GM19239 (cell line): ENCODE measurements at places on chromosomes 5 and 9.

DNA sequence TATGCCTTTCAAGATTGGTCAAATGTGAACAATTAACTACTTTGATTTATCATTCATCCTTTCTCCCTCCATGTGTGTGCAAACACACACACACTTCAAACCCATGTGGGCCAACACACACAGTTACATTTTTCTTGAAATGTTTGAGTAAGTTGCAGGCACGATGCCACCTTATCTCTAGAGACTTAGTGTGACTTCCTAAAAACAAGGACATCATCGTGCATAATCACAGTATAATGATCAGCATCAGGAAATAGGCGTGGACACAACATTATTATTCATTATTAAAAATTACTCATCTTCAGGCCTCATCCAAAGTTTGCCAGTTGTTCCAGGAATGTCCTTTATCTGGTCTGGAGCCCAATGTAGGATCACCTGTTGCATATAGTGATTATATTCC lies 209.5 kb downstream of the GNA14 start:
- DNase-seq, result no peak

GRCh38 chr9:89864257-89864656 lies 259.4 kb downstream of the GADD45G start:
- DNase-seq, result no peak

- DNase-seq, result no peak
These were observed 3.6 kb upstream of the IL17B start for GRCh38 chr5:149382517-149383220.

DNA sequence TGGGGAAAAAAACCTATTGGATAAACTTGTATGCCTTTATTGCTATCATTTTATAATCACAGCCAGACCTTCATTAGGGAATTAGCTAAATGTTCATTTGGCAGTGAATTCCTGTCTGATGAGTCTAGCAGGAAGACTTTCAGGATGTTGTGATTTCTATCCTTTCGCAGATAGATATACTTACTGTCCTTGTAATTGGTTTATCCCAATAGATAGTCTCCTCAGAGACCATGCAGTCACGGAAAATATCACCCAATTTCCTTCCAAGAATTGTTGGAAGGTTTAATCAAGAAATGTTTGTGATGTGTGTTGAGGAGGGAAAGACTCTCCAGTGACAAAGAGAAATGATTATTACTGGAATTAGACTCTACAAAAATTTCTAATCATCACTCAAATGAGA lies 1937.9 kb upstream of the WWC1 start:
- no peak for DNase-seq

DNA sequence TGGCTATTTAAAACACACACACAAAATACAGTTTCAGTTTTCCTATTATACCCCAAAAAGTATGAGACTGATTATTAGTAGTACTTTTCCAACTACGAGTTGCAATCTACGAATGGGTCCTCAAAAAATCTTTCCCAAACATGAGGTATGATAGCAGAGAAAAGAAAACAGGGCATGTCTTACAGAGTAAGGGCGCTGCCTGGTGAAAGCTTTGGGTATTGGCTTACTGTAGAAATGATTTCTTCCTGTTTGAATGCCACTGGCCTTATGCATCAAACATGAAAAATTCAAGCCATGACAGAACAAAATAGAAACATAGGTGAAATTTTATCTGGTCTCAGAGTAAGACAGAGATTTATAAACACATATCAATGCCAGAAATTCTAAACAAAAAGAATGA lies 448.0 kb downstream of the SPOCK1 start:
- no peak for DNase-seq

DNA sequence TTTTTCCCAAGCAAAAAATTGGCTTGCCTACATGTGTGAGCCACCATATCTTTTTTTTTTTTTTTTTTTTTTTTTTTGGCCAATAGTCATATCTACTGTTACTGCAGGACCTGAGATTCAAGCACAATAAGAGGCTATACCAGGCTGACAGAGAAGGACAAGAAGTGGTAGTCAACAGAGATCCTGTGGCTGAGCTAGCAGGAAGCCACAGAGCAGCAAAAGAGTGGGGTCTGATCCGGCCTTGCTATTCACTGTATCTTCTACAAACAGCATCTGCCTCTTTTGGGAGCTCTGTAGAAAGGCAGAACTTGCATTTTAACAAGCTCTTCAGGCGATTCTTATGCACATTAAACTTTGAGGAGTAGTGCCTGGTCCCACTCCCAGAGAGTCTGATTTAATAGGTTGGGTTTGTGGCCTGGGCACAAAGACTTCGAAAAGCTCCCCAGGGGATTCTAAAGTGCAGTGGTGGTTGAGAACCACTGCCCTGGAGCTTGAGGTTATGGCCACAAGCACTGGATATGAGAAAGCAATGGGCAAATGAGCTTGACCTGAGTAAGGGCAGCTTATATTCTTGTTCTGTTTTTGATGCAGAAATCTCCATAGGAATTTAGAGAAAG lies 162.8 kb downstream of the PIK3R1 start:
- DNase-seq, result peak; percentile 12

DNA sequence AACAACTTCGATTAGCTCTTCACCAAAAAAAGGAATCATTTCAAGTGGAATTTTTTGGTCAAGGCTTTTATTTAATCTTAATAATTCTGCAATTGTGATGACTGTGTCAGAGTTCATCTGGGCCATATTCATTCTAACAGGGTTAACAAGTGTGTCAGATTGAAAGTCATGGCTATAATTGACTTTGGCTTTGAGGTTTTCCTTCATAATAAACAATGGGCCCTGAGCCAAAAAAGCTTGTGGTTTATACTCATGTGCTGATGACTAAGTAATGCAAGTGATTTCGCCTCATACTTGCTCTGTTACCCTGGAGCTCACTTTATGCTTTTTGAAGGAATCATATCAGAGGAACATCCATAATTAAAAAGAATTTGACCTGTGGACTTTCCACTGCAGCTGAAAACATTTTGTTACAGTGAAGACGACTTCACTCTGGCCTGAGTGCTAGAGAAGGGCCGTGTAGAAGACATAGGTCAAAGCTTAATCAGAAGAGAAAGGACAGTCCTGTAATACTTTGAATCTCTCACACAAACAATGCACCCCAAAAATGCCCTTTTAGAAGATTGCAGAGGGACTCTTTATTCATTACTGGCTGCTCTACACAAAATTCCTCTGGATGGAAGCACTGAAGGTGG lies 101.7 kb downstream of the GDNF start:
- peak; percentile 4 for DNase-seq

DNA sequence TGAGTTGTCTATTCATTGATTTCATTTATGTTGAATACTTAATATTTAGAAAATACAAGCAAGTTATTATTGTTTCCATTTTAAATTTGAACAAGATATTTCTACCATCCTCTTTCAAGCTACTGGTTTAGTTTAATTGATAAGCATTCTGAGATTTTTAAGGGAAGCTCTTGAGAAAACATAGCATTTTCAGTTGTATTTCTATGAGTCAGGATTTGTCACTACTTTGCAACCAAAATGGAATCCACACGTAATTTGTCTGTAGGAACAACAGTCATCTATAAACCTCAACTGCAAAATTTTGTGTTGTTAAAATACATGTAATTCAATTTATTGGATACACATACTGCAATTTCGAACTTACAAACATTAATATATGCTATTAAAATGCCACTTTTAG lies 74.0 kb downstream of the PRR16 start:
- no peak for DNase-seq

- peak; percentile 14 for DNase-seq
These were observed 439.0 kb downstream of the ENC1 start for GRCh38 chr5:74201334-74202081.

- no peak for DNase-seq
These were observed 639 bp downstream of the AMACR start for GRCh38 chr5:34007201-34007620.

- DNase-seq, result no peak
These were observed 592.1 kb downstream of the TLE4 start for GRCh38 chr9:80163889-80164288.
